ENCODE measurements at places on chromosomes 5 and 9.

DNA sequence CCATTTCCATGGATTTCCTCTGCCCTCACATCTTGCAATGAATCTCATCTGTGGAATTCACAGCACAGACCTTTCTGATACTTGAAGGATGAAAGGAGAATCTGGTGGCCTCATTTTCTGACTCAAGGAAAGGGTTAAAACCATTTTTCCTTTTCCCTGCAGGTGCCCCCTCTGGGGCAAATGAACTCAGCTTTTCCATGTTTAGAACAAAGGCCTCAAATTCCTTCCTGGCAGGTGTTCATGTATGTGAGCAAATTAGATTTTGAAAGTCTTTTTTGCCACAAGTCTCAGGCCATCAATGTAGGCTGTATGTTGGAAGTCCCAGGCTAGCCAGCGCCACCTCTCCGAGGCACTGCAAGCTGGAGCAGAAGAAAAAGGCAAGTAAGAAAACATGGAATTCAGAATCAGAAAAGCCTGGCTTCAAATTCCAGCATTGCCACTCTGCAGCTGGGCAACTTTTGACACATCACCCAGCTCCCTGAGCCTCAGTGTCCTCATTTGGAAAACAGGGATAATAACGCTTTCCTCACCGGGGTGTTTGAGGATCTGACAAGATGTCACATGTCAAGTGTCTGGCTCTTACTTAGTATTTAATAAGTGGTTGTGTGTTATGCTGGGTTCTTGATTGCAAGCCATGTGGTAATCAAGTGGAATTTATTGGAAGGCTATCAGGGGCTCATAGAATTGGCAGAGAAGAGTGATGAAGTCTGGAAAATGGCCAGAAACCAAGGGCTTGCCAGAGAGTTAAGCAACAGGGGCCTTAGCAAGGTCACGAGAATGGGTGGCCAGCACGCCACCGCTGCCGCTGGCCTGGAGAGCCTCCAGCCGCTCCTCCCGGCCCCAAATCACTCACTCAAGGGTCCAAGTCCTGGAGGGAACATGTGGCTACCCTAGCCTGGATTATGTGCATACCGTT is 48.4 kb upstream of the SMIM23 start:
- no peak for DNase-seq

DNA sequence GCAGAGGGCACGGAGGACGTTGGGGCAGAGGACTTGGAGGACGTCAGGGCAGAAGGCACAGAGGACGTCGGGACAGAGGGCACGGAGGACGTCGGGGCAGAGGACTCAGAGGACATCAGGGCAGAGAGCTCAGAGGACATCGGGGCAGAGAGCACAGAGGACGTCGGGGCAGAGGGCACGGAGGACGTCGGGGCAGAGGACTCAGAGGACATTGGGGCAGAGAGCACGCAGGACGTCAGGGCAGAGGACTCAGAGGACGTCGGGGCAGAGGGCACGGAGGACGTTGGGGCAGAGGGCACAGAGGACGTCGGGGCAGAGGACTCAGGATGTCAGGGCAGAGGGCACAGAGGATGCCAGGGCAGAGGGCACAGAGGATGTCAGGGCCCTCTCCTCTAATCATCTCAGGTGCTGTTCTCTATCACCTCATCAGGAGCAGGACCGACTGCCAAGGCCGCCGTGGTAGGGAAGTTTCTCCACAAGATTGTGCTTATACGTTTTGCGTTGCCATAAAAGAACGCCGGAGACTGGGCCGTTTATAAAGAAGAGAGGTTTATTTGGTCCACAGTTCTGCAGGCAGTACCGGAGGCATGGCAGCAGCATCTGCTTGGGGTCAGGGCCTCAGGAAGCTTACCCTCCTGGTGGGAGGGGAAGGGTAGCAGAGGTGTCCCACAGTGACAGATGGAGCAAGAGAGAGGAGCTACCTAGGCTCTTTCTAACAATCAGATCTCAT is 29.4 kb upstream of the ADAMTS2 start:
- peak; percentile 68 for DNase-seq

DNA sequence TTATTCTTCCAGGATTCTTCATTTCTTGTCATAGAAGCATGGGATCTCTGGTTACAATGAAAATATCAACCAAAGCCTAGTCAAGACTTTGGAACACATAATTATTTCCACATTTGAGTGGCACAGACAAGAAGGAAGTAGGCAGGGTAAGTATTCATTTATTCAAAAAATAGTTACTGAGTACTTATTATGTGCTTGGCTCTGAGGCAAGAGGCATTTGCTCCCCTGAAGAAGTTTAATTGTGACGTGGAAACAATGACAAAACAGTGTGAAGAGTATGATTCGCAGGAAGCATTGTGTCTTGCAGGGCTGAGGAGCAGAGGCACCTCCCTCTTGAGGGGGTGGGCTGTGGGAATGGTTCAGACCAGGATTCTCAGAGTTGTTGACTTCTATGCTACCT is 45.0 kb upstream of the TNFSF15 start:
- no peak for DNase-seq

GRCh38 chr5:3307982-3308621 is 287.5 kb upstream of the IRX1 start:
- DNase-seq: no peak

DNA sequence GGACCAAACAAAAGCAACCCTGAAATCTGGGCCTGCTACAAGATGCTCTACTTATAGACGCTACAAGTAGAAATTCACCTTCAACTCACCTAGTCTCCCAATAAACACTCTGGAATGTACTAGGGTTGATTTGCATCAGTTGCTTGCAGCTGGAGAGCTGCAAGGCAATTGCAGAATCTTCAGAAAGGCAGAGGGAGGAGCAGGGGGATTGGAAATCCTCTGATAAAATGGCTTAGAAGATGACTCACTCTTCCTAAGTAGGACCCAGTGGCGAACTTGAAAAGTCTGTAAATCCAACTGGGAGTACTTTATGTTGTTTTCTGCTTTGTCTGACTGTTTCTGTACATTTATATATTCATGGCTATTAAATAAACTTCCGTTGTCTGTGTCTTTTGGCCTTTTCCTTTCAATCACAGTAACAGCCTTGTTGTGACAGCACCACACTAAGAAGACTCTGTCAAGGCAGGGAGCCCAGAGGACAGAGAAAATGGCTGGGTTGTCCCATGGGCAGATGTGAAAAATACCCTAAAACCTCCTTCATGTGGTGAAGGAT is 14.7 kb upstream of the MLLT3 start:
- DNase-seq: no peak

DNA sequence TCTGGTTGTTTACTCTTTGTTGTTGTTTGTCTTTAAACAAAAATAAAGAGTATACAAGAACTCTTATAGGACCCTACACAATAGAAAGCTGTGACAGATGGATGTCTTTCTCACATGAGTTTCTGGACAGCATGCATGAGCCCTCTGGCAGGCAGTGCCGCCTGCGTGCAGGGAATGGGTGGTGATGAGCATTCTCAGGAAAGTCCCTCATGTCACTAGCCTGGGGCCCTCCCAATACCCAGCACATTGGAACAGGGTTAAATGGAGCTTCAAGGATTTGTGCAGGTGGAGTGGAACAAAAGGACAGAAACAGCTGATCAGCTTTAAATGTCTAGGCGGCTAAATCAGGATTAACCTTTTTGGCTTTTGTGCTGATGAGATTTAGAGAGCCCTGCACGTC is 181.0 kb upstream of the CD180 start:
- no peak for DNase-seq

GRCh38 chr5:147162740-147163139 is 72.1 kb upstream of the STK32A start:
- no peak for DNase-seq

DNA sequence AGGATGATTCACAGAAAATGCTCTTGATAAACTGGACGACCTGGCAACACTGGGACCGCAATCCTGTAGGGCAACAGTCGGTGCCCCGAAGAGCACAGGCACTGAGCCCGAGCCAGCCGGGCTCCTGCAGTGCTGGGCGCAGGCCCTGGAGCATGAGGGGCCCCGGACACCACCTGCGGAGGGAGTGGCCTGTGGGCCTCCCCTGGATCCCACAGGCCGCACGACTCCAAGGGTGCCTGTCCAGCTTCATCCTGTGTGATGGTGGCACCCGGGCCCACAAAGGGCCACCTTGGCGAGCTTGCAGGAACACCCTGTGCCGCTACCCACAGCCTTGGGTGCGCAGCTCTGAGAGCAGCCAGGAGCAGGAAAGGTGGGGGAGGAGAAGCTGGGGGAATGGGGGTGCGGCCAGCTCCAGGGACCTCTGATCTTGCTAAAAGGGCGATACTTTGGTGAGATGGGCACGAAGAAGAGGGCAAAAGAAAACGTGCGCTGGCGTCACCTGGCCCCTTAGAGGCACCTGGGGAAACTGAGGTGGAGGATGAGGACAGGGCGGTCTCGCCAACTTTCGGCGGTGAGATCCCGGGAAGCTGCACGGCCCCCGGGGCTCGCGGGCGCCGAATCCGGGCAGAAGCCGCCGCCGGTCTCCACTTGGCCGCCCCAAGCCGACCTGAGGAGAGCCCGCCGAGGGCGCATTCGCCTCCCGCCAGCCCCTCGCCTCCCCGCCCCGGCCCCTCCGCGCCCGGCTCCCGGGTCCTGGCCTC is 722 bp downstream of the TBC1D9B start:
- peak; percentile 77 for DNase-seq

- no peak for DNase-seq
Observed at GRCh38 chr5:14665101-14665822, 744 bp downstream of the OTULIN start.

DNA sequence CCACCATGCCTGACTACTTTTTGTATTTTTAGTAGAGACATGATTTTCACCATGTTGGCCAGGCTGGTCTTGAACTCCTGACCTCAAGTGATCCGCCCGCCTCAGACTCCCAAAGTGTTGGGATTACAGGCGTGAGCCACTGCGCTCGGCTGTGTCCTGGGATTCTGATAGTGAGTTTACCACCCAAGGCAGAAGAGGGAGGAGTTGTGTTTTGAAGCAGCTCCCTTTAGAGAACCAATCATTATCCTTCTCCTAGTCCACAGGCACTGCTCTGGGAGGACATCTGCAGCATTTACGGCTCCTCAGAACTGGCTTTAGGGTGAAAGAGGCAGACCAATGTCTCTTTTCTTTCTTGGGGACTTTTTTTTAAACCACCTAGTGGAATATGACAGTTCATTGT is 5.7 kb downstream of the C9orf152 start:
- DNase-seq: no peak

DNA sequence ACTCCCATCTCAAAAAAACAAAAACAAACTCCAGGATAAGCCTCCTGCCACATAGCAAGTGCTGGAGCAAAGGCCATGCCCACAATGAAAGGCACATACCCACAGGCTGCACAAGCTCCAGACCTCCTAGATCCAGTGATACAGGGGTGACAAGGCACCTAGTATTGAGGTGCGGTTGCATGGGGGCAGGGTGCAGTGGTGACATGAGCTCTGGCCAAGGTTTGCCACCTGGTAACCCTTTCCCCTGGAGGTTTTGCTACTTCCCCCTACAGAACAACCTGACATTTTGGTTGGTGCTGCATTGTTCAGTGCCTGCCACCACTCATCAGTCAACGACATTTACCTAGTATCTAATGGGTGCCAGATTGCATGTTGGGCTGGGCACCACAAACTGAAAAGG is 14.5 kb downstream of the CDKN2AIPNL start:
- no peak for DNase-seq

DNA sequence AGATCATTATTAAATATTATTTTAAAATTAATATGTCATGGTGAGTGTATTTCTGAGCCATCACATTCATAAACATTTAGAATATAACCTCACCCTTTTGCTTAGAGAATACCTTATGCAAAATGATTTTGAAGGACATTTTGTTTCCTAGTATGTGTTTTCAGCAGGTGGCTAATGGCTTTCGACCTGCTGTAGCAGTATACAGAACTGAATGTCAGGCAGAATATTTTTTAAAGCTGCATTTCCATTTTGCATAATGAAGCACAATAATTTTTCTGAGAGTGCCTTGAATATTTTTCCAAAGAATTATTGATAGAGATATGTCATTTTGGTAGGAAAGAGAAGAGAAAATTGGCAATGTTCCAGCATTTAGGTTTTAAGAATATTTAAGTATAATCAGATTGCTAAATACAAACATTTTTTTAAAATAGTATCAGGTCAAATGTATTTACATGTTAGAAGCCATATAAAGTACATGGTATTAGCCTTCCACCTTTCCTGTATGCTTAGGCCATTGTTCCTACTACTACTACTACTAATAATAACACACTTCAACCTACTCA is 42.3 kb downstream of the PAM start:
- DNase-seq: no peak

DNA sequence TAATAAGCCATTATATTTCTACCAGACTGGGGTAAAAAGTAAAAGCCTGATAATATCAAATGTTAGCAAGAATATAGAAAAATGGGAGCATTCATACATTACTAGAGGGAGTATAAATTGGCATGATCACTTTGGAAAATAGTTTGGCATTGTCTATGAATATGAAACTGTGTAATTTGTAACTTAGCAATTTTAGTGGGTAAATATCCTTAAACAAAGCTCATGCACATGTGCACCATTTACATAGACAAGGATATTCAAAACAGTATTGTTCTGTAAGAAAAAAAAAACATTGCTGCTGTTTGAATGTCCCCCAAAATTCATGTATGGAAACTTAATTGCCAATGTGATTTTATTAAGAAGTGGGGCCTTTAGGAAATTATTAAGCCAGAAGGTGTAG is 166.4 kb upstream of the SLC27A6 start:
- no peak for DNase-seq

- no peak for DNase-seq
Observed at GRCh38 chr5:53009816-53010215, 20.7 kb downstream of the ITGA2 start.

- no peak for DNase-seq
Observed at GRCh38 chr5:110402562-110402961, 323.9 kb downstream of the TMEM232 start.

GRCh38 chr9:14989811-14990210 is 79.6 kb upstream of the FREM1 start:
- DNase-seq: no peak

GRCh38 chr9:130237076-130237475 is 28.5 kb upstream of the HMCN2 start:
- peak; percentile 34 for DNase-seq

- DNase-seq: no peak
Observed at GRCh38 chr9:101354765-101355708, 29.8 kb downstream of the BAAT start.

Measured in chondrocyte (in vitro differentiated cells).